NCI-H1048 (cell line): ENCODE measurements at places on chromosomes 5 and 9.

DNA sequence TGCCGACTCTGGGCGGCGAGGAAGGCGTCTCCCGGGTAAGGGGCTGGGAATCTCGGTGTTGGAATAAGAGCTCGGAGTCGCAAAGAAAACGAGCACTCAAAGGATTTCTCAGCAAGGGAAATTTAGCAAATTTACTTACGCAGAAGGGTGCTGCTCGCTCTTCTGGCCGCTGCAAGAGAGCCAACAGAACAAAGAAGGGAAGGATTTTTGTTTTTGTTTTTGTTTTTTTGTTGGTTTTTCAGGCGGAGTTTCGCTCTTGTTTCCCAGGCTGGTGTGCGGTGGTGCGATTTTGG, 279 bp downstream of the GTF3C5 start:
- DNase-seq, result no peak

DNA sequence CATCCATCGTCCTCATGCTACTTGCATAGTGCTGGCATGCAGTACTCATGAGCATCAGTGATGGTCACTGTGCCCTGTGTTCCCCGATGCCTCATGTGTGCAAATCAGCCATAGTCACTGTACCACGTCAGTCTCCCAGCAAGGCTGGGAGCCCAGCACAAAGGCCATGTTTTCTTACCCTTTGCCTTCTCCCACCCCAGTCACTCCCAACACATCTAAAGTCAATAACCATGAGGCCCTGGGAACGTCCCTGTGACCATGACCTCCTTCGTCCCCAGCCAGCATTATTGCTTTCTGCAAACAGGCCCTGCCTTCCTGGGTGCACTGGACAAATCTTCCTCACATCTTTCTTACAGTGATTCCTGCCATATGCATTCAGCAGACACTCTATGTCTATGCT, 406.1 kb downstream of the ICE1 start:
- DNase-seq, result no peak

DNA sequence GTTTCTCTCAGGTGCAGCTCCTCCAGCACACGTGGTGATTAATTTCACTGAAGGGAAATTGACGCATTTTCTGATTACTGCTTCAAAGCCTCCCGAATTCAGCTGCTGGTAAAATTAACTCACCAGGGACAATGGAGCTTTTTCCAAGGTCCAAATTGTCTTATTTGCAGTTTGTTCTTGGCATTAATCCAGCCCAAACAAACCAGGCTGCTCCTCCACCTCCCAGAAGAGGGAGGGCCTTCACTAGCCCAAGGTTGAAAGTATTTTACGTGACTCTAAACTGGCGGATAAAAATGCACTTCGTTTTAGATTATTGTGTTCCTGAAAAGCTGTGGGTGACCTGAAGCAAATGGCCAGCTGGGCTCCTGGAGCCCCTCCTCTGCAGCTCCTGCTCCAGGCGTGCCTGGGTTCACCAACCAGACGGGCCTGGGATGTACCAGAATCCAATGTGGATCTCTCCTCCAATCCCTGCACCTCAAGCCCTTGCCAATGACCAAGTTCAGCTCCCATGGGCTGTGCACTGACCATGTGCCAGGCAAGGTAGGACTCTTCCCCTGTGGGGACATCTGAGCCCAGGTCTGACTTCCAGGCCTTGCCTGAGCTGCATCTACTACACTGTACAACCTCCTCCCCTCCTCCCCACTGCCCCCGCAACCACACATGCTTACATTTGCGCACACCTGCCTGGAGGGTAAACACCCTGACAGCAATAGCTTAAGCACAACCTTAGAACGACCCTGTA, 193.4 kb downstream of the CDK5RAP2 start:
- no peak for DNase-seq

DNA sequence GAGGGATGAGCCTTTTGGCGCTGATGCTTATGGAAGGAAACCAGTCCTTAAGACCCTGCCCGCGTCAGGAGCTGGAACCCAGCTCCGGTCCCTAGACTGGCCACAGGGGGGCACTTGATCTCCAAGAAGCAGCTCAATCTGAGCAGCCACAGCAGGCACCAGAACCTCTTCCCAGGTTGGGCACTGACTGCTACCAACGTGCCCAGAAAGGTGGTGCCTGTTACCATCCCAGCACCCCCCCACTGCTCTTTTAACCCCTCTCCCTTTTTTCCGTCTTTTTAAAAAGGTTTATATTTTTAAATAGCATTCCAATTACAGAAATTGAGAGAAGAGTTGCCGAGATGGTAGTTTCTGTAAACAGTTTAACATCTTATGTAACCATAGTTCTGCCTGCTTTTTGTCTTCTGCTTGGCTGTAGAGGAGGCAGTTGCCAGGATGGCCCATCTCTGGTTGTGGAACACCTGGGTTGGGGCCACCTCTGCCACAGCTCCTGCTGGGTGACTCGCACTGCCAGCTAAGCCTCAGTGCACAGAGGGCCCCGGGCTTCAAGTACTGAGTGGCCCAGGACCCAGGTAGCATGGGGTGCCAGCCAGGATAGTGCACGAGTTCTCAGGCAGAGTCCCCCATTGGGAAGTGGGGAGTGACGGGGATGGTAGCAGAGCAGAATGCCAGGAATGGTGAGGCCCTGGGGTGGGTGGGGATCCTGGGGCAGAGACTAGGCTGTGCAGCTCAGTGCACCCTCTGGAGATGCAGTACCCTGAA, 62.8 kb downstream of the PFDN1 start:
- no peak for DNase-seq

DNA sequence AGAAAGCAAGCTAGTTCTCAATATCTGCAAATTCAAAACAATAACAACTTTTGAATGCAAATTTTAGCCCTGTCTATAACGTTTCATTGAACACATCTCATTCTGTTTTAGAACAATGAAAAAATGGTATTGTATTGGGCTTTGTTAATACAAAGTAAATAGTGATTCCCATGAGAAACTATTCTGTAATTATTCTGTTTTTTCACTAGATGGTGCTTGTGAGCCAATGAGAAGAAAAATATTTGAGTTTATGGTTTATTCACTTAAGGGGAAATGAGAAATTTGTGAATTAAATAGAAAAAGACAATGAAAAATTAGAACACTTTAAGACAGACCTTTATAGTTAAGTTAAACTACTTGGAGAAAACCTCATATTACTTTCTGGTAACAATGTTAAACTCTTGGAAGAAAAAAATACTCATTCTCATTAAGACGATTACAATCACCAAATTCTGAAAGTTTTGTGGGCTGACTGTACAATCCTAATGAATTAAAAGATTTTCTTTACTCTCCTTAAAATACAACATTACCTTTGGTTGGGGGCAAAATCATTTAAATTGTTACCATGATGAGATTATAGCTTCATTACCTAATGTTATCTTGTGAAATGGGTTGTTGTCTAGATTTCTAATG, 127.0 kb downstream of the NNT start:
- DNase-seq, result no peak

DNA sequence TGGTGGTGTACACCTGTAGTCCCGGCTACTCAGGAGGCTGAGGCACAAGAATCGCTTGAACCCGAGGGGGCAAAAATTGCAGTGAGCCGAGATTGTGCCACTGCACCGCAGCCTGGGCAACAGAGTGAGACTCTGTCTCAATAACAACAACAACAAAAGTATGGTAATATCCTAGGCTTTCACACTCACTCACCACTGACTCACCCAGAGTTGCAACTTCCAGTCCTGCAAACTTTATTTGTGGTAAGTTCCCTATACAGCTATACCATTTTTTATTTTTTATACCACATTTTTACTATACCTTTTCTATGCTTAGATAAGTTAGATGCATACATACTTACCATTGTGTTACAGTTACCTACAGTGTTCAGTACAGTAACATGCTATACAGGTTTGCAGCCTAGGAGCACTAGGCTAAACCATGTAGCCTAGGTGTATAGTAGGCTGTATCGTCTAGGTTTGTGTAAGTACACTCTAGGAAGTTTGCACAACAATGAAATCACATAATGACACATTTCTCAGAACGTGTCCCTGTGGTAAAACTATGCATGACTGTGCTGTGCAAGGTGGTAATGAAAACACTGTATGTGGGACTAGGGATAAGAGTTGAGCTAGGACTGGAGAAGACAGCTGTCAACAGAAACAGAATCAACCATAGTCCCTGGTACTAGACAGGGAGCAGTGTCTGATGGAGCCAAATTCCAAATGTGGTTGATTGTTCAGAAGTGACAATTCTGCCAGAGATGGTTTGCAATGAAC, 109.5 kb upstream of the RAD23B start:
- no peak for DNase-seq

DNA sequence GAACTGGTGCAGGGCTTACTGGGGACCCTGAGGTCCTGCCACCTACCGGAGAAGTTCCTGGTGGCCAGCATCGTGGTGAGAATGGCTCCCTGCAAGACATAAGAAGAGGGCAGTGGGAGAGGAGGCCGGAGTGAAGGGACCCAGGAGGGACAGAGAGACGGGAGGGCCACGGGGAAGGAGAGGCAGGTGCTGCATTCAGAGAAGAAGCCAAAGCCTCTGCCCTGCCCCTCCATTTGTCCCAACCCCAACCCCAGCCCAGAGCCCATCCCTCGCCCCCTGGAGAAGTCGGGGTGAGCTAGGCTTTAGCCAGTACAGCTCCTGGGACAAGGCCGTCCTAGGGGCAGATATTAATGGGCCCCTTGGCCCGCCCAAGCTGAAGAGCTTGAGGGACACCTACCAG, 41.8 kb downstream of the CAMK2A start:
- DNase-seq, result no peak

- DNase-seq, result no peak
Measured at GRCh38 chr9:37339923-37340322, 82.6 kb upstream of the GRHPR start.

GRCh38 chr9:99491408-99492158, 269.5 kb downstream of the SEC61B start:
- no peak for DNase-seq

- no peak for DNase-seq
Measured at GRCh38 chr9:111412280-111412679, 71.9 kb downstream of the ECPAS start.

DNA sequence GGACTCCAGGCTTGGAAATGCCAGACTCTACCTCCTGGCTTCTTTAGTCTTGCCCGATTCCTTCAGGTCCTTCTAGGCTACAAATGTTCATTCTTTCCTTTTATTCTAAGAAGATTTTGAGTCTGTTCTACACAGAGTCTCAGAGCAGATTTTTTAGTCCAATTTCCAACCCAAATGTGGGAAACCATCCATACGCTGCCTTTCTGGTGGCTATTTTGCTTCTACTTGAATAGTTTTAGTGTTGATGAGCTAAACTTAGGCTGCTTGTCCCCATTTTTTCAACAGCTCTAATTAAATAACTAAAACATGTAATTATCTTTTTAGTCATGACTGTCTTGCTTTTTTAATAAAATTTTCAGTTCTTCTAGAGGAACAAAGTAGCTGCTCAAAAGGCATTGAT, 112.4 kb upstream of the KLF9 start:
- no peak for DNase-seq

GRCh38 chr9:117276444-117276843, 138.4 kb downstream of the ASTN2 start:
- DNase-seq, result no peak

GRCh38 chr9:22114956-22115355, 105.9 kb upstream of the CDKN2B start:
- DNase-seq, result no peak

GRCh38 chr9:92728831-92729734, 35.5 kb downstream of the BICD2 start:
- no peak for DNase-seq

- DNase-seq, result no peak
Measured at GRCh38 chr5:219460-219863, 1.3 kb downstream of the SDHA start.

- DNase-seq, result no peak
Measured at GRCh38 chr5:40437452-40437861, 242.3 kb upstream of the PTGER4 start.

GRCh38 chr5:155046591-155046990, 33.0 kb downstream of the KIF4B start:
- no peak for DNase-seq

- DNase-seq, result no peak
Measured at GRCh38 chr5:151213803-151214613, 9.9 kb downstream of the CCDC69 start.

DNA sequence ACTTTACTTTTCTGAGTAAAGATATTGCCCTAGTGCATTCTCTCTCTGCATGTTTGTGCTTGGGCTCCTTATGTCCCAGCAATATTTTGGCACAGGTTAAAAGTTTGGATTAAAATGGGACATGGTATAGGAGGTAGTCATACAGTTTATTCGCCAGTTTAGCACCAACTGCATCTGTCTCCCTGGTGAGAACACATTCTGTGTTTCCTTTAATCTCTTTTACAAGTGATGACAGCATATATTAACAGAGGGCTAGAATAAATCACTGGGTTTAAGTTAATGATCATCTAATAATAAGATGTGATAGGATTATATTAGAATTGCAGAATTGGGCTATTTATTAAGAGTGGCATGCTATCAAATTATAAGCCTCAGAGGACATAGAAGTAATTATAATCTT, 550.1 kb downstream of the LRRC70 start:
- DNase-seq, result no peak

DNA sequence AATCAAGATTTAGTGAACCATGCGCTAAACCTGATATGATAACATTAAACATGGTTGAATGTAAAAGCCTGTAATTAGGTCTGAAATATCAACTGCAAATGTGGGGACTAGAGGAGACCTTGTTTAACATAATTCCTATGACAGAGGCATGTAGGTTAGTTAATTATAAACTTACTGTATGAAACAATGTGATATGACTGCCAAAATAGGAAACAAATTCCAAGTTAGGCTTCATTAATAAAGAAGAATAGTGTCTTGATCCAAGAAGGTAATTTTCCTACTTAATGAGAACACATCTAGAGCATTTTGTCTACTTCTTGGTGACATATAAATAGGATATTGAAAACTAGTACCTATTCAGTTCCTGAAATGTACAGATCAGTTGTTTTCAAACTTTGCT, 136.2 kb upstream of the TARS1 start:
- no peak for DNase-seq

GRCh38 chr5:15522187-15522520, 22.2 kb downstream of the FBXL7 start:
- DNase-seq, result peak; percentile 51

DNA sequence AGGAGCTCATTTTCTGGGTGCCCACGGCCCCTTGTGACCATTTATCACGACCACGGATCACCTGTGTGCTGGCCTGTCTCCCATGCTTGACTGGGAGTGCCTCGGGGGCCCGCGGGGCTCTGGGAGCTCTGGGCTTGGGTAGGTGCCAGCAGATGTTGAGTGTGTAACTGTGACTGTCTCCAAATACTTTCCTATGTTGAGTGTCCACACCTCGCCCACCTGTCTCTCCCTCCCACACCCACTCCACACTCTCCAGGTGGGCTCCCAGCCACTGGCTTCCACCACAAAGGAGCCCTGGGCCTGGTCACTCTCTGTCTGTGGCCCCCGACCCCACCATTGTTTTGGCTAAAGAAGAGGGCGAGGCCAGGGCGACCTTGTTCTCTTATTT, 196.4 kb downstream of the CDK5RAP2 start:
- DNase-seq, result no peak

DNA sequence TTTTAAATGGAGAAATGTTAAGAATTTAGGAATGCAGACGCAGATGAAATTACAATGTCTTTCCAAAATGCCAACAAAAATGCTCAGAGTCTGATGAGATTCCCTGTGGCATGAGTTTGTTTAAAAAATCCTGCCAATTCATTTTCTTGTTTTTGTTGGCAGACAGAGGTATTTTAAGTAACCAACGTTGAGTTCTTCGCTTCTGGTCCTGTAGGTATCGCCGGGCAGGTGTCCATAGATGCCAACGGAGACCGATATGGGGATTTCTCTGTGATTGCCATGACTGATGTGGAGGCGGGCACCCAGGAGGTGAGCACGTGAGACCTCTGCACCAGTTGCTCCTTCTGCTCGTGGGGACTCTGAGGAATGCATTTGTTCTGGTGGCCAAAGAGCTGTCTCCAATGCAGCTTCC, 69.4 kb downstream of the NPR3 start:
- DNase-seq, result no peak
